ENCODE measurements at places on chromosomes 7 and 10.

DNA sequence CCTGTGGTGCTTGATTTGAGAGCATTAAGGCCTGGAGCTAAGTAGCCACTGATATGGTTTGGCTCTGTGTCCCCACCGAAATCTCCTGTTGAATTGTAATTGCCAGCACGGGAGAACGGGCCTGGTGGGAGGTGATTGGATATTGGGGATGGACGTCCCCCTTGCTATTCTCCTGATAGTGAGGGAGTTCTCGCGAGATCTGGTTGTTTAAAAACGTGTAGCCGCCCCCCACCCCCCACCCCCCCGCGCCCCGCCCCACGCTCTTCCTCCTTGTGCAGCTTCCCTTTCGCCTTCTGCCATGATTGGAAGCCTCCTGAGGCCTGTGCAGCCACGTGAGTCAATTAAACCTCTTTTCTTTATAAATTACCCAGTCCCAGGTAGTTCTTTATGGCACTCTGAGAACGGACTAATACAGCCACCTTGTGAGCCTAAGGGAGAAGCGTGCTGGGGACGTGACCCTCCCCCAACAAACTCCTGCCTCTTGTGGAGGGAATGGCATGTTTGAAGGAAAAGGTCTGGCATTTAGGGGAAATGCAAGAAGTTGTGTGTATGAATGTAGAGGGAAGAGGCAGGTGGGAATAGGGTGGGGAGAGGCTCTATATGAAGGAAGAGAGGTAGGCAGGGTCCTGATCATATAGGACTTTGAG lies 118.0 kb upstream of the KMT2C start:
- no peak for DNase-seq
- H3K4me3 ChIP-seq = no peak overlapping the region
- H3K4me1 ChIP-seq = no peaks in the 10 kb centered on the region
- H3K36me3 ChIP-seq = no peaks in the 10 kb centered on the region

DNA sequence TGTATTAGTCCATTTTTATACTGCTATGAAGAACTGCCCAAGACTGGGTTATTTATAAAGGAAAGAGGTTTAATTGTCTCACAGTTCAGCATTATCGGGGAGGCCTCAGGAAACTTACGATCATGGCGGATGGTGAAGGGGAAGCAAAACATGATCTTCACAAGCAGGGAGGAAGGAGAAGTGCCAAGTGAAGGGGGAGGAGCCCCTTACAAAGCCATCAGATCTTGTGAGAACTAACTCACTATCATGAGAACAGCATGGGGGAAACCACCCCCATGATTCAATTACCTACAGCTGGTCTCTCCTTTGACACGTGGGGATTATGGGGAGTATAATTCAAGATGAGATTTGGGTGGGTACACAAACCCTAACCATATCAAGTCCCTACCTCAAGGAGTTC lies 85.4 kb downstream of the JAZF1 start:
- no peaks in the 10 kb centered on the region for H3K36me3 ChIP-seq
- no peaks in the 10 kb centered on the region for H3K4me1 ChIP-seq
- H3K27me3 ChIP-seq = no peaks in the 10 kb centered on the region
- no peak for DNase-seq
- H3K27ac ChIP-seq = no peak overlapping the region
- no peak overlapping the region for H3K4me3 ChIP-seq

GRCh38 chr7:42236976-42237810 lies at the start of gene GLI3:
GLI3 (minus strand) TSS chr7:42237209; CDS start chr7:42223253, 13,956 bp downstream.
- peak; percentile 30 for DNase-seq
- H3K4me1 ChIP-seq = peaks cover 17% of the 10 kb centered on the region
- H3K27me3 ChIP-seq = peaks cover 72% of the 10 kb centered on the region
- H3K27ac ChIP-seq = no peak within 1 kb of the TSS

- H3K27me3 ChIP-seq = peaks cover 13% of the 10 kb centered on the region
- H3K4me3 ChIP-seq = no peak overlapping the region
- no peak for DNase-seq
- H3K27ac ChIP-seq = no peak overlapping the region
Observed at GRCh38 chr10:90916392-90917237, 4.3 kb downstream of the ANKRD1 start.

DNA sequence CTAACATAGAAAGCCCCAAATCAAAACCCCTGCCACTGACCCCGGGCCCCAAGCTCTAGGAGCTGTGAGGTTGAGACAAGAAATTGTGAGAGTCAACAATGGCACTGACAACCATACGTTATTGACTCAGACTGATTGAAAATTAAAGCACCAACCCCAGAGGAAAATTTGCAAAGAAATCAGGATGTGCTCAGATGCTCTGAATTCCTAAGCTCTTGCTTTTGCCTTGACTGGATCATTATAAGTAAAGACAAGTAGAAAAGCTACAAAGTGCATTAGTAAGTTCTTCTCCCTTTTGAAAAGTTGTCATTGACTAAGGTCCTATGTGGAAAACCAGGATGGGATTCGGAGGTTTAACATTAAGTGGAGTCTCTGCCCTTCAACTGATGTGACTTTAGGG lies 130.2 kb downstream of the SAMD9 start:
- H3K36me3 ChIP-seq = no peaks in the 10 kb centered on the region
- no peak overlapping the region for H3K27ac ChIP-seq
- peaks cover 8% of the 10 kb centered on the region for H3K27me3 ChIP-seq

DNA sequence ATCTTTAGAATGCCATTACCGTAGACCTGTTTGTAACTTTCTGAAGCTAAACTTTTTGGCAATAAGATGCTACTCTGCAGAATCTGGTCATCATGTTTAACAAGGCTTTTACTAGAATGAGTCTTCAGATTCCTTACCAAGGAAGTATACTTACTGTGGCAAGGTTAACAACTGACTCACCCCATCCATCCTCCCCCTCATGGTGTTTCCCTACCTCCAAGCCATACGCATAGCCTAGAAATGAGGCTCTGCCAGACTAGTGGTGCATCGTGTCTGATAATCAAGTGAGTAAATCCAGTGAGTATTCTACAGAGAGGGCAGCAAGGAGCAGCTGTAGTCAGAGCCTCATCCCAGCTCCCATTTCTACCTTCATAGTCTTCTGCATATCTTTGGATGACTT lies 223.6 kb downstream of the IPMK start:
- DNase-seq = no peak
- no peak overlapping the region for H3K27ac ChIP-seq
- no peaks in the 10 kb centered on the region for H3K27me3 ChIP-seq
- no peak overlapping the region for H3K4me3 ChIP-seq

DNA sequence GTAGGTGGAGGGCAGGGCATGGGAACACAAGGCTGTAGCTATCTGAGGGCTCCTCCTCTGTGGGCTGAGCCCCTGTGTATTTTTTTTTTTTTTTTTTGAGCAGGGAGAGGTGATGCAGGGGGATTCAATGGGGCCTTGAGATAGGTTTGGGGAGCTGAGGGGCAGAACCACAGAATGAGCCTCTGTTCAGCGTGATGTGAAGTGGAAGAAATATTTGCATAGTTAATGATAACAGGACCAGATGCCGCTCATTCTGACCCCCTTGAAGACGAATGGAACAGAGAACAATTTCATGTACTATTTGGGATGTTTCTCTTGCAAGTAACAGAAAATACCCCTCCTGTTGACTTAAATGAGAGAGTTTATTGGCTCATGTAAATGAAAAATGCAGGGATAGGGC lies 69.7 kb upstream of the EMX2 start:
- H3K4me3 ChIP-seq = no peak overlapping the region
- H3K4me1 ChIP-seq = no peaks in the 10 kb centered on the region
- H3K27ac ChIP-seq = no peak overlapping the region
- DNase-seq = no peak
- no peaks in the 10 kb centered on the region for H3K36me3 ChIP-seq

DNA sequence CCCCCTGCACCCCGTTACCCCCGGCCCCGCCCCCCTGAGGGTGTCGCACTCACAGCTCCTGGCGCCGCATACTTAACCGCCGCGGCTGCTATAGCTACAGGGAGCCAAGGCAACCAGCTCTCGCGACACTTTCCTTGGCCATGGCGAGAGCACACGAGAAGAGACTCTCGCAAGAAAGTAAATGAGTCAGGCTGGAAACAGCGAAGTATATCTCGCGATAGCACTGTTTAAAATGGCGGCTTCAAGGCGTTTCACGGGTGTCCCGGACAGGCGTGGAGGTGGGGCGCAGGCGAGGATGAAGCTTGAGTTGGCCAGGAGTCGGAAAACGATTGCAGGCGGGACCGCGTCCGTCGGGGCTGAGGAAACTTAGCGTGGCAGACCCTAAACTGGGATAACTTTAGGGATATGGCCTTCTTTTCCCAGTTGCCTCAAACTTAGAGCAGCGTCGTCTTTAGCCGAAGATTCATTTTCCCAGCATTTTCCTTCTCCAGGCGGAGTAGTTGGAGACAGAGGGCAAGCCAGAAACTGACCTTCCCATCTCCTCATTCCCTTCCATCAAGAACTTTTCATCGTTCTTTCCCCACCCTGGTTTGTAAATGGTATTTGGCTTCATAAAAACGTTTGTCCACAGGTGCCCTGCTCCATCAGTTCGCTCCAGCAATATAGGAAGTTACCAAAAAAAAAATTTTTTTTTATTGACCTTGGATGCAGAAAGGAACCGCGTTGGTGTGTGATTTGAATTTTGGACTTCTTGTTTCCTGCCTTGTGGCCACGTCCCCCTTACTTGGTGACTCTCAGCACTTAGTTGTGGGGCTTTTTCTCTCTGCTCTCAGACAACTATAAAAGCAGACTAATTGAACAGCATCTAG lies 15.2 kb downstream of the MYOZ1 start:
- peak overlapping the region; percentile 87 for H3K4me3 ChIP-seq
- peaks cover 18% of the 10 kb centered on the region for H3K4me1 ChIP-seq
- DNase-seq = peak; percentile 97
- H3K27me3 ChIP-seq = peaks cover 5% of the 10 kb centered on the region
- H3K36me3 ChIP-seq = peaks cover 3% of the 10 kb centered on the region

DNA sequence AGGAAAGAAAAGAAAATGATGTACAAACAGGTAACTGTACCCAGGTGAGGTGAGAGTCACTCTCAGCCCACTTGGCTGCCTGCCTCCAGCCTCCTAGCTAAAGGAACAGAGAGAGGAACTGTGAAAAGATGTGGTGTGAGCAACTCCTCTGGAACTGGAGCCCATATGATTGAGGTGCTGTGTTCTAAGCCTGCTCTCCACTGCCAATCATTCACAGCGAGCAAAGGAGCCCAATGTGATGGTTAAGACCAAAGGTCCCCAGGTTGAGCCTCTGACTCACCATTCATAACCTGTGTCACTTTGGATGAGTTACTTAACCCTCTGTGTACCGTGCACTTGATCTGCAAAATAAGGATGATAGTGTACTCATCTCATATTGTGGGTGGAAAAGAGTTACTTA lies 868.1 kb upstream of the AUTS2 start:
- no peaks in the 10 kb centered on the region for H3K4me1 ChIP-seq
- H3K27ac ChIP-seq = no peak overlapping the region
- no peak overlapping the region for H3K4me3 ChIP-seq
- no peaks in the 10 kb centered on the region for H3K36me3 ChIP-seq
- H3K27me3 ChIP-seq = no peaks in the 10 kb centered on the region
- DNase-seq = no peak

- DNase-seq = no peak
- peaks cover 2% of the 10 kb centered on the region for H3K4me1 ChIP-seq
- H3K4me3 ChIP-seq = no peak overlapping the region
- H3K27ac ChIP-seq = no peak overlapping the region
- peaks cover 9% of the 10 kb centered on the region for H3K27me3 ChIP-seq
- H3K36me3 ChIP-seq = no peaks in the 10 kb centered on the region
Observed at GRCh38 chr7:116277070-116277469, 66.7 kb downstream of the TES start.

DNA sequence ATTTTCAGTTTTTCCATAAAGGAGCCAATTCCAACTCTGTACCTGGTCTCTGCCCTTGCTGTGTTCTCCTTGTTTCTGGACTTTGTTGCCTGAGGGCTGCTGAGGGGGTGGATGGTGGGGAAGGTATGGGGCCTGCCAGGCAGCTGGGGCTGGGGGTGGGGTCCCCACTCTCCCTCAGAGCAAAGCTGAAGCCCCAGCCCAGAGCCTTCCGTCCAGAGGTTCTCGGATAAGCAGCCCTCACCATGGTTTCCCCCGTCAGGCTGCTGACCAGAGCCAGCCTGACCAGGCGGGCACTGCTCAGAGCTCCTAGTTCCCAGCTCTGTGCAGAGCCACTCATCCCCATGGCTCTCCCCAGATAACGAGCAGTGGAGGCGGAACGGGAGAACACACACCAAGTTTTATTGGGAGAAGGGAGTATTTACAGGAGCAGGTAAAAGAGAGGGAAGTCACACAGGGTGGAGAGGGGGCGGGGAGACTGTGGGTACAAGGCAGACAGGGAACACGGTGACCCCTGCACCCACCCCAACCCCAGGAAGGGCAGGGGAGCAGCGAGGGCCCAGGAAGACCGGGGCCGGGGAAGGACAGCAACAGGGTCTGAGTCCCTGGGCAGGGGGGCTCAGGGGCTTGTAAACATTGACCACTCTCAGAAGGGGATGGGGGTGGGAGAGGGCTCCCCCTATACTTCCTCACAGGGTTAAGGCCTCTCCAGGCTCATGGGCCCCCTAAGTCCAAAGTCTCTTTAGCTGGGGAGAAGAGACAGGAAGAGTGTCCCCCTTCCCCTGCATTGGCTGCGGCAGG lies 5.8 kb downstream of the GNB2 start:
- H3K4me3 ChIP-seq = no peak overlapping the region
- DNase-seq = no peak
- H3K36me3 ChIP-seq = peaks cover 40% of the 10 kb centered on the region
- peaks cover 2% of the 10 kb centered on the region for H3K27me3 ChIP-seq

DNA sequence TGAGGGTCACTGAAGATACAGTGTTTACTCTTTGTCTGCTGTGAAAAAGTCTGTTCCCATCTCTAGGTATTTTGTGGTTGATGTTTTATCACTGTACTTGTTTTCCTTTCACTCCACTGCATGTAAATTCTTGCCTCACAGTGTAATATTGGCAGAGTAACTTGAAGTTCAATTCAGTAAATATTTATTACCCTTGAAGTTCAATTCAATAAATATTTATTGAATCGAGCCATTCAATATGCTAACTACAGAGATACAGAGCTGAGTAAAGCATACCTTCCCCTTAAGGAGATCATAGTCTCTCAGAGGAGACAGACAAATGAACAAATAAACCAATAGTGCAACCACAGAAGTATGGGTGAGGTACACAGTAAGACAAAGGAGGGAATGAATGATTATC lies 9.2 kb downstream of the NUDT13 start:
- H3K4me1 ChIP-seq = no peaks in the 10 kb centered on the region
- peaks cover 11% of the 10 kb centered on the region for H3K36me3 ChIP-seq
- H3K27me3 ChIP-seq = no peaks in the 10 kb centered on the region
- H3K27ac ChIP-seq = no peak overlapping the region

DNA sequence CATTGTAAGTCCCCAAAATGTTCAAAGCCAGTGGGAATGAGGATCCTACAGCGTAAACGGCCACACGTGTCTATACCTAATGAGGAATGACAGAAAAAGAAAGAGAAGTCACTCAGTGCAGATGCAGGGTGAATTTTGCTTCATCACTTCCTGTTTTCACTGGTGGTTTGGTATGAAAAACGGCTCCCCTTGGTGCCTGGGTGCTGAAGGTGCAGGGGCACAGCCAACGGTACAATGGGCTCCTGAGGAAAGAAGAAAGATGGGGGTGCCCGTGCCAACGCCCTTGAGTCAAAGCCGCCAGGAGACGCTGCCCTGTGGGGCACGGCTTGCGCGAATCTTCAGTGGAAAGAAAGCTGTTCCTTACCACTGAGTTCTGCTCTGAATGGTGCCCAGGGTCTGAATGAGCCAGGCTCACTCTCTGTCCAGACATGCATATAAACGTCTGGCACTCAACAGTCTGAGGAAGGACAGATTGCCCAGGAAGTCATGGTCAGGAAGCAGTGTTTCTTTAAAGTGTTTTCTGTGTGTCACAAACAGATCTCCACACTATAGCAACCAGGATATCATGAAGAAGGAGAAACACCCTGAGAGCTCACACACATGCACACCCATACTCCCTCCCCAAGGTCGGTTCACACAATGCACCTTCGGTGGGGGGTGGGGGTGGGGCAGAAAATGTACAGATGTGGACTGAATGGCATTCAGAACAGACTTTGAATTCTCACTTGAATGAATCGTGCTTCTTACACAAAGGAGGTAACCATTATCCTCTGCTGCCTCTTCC lies 105.8 kb downstream of the ELMO1 start:
- peak overlapping the region; percentile 96 for H3K27ac ChIP-seq
- peak; percentile 82 for DNase-seq
- H3K36me3 ChIP-seq = peaks cover 35% of the 10 kb centered on the region
- H3K4me3 ChIP-seq = peak overlapping the region; percentile 89

Data from activated naive CD4-positive, alpha-beta T cell treated with anti-CD3 and anti-CD28 coated beads, Interleukin-2, amount 10 ng/mL, durations not matched to agents 7 days and 5 days (primary cell).